ENCODE measurements at places on chromosomes 6 and 20. TPM values are rescaled to one million over a fixed set of nuclear protein-coding genes. Genes with fewer than 3 reads are reported as not detected.

DNA sequence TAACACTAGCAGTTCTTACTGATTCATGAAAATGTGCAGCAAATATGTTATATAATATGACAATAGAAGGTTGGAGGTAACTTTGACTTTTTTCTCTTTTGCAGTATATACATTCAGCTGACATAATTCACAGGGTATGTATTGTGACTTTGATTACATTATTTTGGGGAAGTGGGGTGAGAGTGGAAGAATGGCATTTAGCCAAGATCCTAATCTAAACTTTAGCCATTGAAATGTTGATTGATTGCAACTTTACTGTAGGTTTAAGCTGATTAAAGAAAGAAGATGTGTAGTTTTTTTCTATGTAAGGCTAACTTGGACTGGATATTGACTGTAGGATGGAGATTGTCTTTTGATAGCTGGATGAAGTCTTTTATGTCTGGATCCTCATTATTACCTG lies 46.0 kb downstream of the MAPK14 start:
- H3K27me3 ChIP-seq: no peaks in the 10 kb centered on the region
- H3K27ac ChIP-seq: no peak overlapping the region

DNA sequence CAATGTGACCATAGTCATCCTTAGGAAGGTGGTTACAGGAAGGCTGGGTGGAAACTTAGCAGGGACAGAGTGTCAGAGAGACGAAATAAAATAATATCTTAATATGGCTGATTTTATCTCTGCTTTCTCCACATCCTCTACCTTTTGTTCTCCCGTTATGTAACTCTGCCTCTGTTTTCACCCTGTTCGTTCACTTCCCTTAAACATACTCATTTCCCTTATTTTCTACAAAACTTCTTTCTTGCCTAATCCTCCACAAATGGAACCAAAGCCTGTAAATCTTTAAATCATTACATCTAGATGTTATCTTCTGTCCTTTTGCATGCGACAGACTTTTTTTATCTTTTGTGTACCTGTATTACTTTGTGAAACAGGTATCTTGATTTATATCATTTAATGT lies 23.3 kb upstream of the CRIP3 start:
- H3K4me1 ChIP-seq: peaks cover 11% of the 10 kb centered on the region
- H3K36me3 ChIP-seq: no peaks in the 10 kb centered on the region
- DNase-seq: no peak
- H3K27me3 ChIP-seq: no peaks in the 10 kb centered on the region

GRCh38 chr6:40882323-40882997 lies 156.6 kb downstream of the UNC5CL start:
- no peaks in the 10 kb centered on the region for H3K27me3 ChIP-seq
- no peak overlapping the region for H3K4me3 ChIP-seq
- H3K36me3 ChIP-seq: no peaks in the 10 kb centered on the region

GRCh38 chr20:34538671-34539123 lies 19.8 kb upstream of the MAP1LC3A start:
- H3K4me3 ChIP-seq: no peak overlapping the region
- H3K27ac ChIP-seq: no peak overlapping the region
- H3K4me1 ChIP-seq: no peaks in the 10 kb centered on the region
- H3K27me3 ChIP-seq: no peaks in the 10 kb centered on the region

- no peaks in the 10 kb centered on the region for H3K36me3 ChIP-seq
- DNase-seq: peak; percentile 84
- peaks cover 3% of the 10 kb centered on the region for H3K4me1 ChIP-seq
- no peaks in the 10 kb centered on the region for H3K27me3 ChIP-seq
These were observed 43.4 kb upstream of the CDYL start for GRCh38 chr6:4732691-4733315.

- no peak overlapping the region for H3K27ac ChIP-seq
- H3K4me3 ChIP-seq: no peak overlapping the region
- H3K27me3 ChIP-seq: no peaks in the 10 kb centered on the region
- no peak for DNase-seq
These were observed 35.0 kb upstream of the CD93 start for GRCh38 chr20:23120936-23121750.

DNA sequence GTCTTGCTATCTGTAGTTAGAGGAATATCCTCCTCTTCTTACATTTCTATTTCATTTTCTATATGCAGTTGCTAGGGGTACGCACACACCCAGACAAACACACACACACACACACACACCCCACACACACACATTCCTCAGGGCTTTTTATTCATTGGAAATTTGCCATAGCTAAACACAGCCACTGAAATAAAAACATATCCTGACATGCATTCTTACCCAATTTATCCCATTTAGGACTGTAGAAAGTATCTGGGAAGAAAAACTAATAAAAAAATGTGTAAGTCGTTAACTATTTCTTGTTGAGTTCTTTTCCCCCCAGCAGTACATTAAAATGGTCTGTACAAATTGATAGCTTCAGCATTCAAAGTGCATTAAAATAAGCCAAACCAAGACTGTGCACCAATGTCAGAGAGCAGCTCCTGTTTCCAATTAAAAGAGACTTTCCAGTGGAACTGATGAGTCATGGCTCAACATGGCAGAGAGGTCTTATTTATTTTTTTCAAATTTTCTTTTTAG lies 357.9 kb upstream of the AGPAT4 start:
- H3K36me3 ChIP-seq: no peaks in the 10 kb centered on the region
- H3K4me3 ChIP-seq: no peak overlapping the region
- H3K27me3 ChIP-seq: no peaks in the 10 kb centered on the region
- DNase-seq: no peak
- no peaks in the 10 kb centered on the region for H3K4me1 ChIP-seq

GRCh38 chr6:41573985-41574384 lies 27.8 kb downstream of the FOXP4 start:
- no peak for DNase-seq
- no peak overlapping the region for H3K4me3 ChIP-seq
- no peak overlapping the region for H3K27ac ChIP-seq
- H3K27me3 ChIP-seq: no peaks in the 10 kb centered on the region

GRCh38 chr20:52847731-52848359 lies 124.3 kb upstream of the TSHZ2 start:
- no peak for DNase-seq
- H3K27me3 ChIP-seq: no peaks in the 10 kb centered on the region
- peaks cover 6% of the 10 kb centered on the region for H3K4me1 ChIP-seq
- no peak overlapping the region for H3K4me3 ChIP-seq
- no peaks in the 10 kb centered on the region for H3K36me3 ChIP-seq
- no peak overlapping the region for H3K27ac ChIP-seq

DNA sequence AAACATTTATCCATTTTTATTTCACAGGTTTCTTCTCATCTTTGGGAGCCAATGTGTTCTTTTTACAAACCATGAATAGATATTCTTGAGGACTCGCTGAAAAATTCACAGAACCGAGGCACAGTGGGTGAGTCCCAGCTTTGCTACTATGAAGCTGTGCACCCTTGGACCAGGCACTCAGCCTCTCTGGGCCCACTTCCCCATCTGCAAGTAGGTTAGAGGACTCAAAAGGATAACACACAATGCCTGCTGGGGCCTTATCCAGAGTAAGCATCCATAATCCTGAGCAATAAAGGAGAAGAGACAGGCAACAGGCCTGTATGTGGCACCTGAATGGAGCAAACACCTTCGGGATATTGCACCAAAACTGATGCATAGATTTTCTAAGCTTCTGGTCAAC lies 153.3 kb downstream of the PREX1 start:
- H3K4me3 ChIP-seq: no peak overlapping the region
- no peak for DNase-seq
- no peaks in the 10 kb centered on the region for H3K27me3 ChIP-seq
- no peak overlapping the region for H3K27ac ChIP-seq
- H3K36me3 ChIP-seq: no peaks in the 10 kb centered on the region

- H3K4me1 ChIP-seq: no peaks in the 10 kb centered on the region
- H3K36me3 ChIP-seq: no peaks in the 10 kb centered on the region
- peak; percentile 70 for DNase-seq
- no peaks in the 10 kb centered on the region for H3K27me3 ChIP-seq
These were observed 57.8 kb downstream of the SLC2A10 start for GRCh38 chr20:46767127-46767761.

GRCh38 chr6:170056278-170056711 lies 234.6 kb downstream of the DLL1 start:
- H3K27me3 ChIP-seq: no peaks in the 10 kb centered on the region
- H3K4me1 ChIP-seq: no peaks in the 10 kb centered on the region
- H3K4me3 ChIP-seq: no peak overlapping the region
- no peaks in the 10 kb centered on the region for H3K36me3 ChIP-seq
- no peak for DNase-seq

DNA sequence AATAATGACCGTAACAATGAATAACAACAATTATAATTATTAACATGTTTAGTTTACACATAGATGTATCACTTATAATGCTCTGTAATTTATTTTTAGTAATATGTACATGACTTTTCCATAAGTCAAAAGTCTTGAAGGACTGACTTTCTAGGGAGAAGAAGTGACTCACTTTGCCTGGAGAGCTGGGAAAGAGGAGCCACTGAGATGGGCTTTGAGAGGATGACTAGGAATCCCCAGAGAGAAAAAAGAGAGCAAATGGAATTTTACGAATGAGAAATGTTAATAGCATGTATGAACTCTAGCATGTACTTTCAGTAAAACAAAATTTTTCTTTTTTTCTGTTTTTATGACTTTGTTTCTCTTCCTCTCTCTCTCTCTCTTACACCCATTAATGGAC lies 67.8 kb upstream of the RALY start:
- DNase-seq: no peak
- H3K27me3 ChIP-seq: no peaks in the 10 kb centered on the region
- H3K4me3 ChIP-seq: no peak overlapping the region
- no peaks in the 10 kb centered on the region for H3K36me3 ChIP-seq
- H3K27ac ChIP-seq: no peak overlapping the region

GRCh38 chr6:48754641-48755040 lies 643.6 kb upstream of the PTCHD4 start:
- no peaks in the 10 kb centered on the region for H3K36me3 ChIP-seq
- H3K4me1 ChIP-seq: no peaks in the 10 kb centered on the region
- DNase-seq: no peak
- H3K27me3 ChIP-seq: no peaks in the 10 kb centered on the region
- H3K27ac ChIP-seq: no peak overlapping the region
- no peak overlapping the region for H3K4me3 ChIP-seq

DNA sequence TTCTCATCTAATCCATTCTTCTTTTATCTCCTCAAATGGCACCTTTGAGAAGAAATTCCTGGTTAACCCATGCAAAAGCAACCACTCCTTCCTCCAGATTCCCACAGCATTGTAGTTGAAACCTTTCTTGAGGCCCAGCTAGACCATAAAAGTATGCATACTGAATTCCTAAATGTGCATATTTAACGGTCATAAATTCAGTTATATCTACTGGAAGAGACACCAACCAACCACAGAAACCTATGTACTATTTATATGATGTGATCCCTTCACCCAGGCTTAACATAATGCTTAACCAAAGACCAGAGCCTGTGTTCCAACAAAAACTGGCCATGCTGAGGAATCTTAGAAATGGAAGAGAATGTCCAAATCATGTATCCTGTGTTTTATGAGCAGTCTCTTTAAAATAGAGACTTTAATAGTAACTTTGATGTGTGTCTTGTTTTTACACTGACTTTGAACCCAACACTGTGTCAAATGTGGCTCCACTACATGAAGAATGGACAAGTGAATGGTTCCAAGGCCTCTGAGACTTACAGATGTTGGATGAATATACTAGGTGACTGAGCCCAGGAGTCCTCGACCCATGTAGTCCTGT lies 11.4 kb upstream of the TAF8 start:
- no peaks in the 10 kb centered on the region for H3K36me3 ChIP-seq
- no peaks in the 10 kb centered on the region for H3K27me3 ChIP-seq
- no peak overlapping the region for H3K4me3 ChIP-seq
- DNase-seq: no peak

GRCh38 chr20:64038565-64039292 lies 2.7 kb downstream of the C20orf204 start:
- DNase-seq: peak; percentile 90
- H3K36me3 ChIP-seq: no peaks in the 10 kb centered on the region
- peaks cover 31% of the 10 kb centered on the region for H3K4me1 ChIP-seq
- H3K4me3 ChIP-seq: peak overlapping the region; percentile 57

GNMT gene
- total RNA-seq: 6.5 TPM

COL19A1 gene
- 3.3 TPM for total RNA-seq

TFAP2D gene
- not detected for total RNA-seq

C20orf96 gene
- 2.9 TPM for total RNA-seq

TAAR5 gene
- not detected for total RNA-seq

HLA-DRA gene
- total RNA-seq: 3.7 TPM

OVOL2 gene
- total RNA-seq: 1.4 TPM
